NCI-H69 (cell line): ENCODE measurements at places on chromosomes 7 and 10.

DNA sequence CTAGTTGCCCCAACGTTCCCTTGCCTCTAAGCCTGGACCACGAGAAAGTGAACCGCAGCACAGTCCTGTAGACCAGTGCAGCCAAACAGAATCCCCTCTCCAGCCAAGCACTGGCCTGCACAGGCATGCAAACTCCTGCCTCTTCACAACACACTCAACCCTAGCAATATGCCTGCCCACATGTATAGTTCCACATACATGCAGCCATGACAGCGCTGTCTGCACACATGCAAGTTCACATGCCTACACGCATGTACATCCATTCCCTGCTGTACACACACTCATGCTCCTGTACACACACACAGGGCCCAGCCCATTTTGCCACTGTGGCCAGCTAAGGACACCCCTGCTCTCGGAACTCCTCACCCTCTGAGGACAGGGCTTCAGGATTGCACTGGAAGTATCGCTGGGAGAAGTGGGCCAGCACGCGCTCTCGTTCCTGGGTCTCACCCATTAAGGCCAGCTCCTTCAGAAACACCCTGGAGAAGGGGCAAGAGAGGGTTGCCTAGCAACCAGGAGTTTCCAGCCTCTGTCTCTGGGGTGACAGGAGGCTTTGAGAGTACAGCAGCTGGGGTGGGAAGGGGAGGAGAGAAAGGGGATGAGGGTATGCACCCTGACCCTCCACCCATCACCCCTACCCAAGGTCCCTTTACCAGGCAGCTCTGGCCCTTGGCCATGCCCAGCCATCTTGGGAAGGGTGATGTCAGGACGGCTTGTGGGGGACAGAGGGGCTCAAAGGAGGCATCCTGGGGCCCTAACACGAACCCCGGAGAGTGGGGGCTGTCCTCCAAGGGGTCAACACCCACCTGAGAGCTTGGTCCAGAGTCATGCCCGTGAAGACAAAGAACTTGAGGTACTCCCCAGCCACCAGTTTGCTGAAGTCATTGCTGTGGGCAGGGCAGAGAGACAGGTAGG, 7.0 kb downstream of the PSD start:
- no peak for DNase-seq

DNA sequence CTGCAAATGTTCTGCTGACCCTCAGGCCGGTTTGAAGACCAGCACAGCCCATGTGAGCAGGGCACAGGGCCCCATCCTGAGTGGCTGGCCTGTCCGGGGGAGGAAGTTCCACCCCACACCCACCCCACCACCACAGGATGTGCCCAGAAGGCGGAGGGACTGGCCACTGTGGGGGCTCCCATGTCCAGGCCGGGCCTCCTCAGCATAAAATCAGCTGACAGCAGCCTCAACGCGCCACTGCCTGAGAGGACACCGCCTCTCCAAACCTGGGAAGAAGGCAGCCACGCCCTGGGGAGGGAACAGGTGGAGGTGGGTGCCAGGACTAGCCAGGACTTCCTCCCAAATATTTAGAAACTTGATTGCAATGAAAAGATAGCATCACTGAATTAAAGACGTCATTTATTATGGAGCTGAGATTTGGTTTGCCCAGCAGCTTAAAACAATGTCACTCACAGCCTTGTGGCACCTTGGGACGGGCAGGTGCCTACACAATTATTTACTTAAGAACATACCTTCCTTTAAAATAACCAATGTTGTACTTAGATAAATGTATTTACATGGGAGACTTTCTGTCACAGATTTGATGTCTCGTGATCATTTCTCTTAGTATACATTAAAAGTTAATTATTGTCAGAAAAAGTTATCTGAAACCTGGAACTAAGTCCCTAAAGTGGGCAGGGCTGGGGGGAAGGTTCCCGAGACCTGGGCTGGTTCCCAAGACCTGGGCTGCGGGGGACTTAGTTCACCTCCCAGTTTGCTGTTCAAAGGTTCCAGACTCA, 27.3 kb upstream of the FAM20C start:
- no peak for DNase-seq

DNA sequence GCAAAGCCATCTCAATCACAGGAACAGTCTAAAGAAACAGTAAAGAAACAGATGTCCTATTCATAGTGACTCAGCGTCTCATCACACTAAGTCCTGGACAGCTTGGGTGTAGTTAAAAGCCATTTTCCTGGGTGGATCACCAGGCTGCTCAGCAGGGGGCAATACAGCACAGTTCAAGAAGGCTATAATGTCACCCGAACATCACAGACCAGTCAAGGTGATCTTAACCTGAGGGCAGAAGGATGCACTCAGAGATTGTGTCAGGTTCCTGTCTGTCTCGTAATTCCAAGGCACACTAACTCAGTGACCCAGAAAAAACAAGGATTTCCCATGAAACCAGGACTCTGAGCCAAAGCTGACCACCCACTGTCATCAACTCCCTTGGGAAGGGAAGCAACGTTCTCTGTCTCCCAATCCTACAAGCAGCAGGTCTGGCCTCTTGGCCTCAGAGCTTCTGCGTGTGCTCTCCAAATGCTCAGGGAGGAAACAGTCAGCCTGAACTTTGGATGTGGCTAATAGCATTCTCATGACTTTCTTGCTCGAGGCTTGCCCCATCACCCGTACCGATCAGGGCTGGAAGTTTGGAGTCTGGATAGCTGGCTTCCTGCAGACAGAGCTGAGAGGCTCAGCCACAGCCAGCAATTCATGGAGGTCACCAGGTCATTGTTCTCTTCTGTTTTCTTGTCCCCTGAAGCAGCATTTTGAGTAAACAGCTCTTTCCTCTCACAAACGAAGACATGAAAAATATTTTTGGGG, 90.4 kb upstream of the FAM171A1 start:
- DNase-seq: no peak

GRCh38 chr7:79897166-79897565, 237.5 kb upstream of the GNAI1 start:
- no peak for DNase-seq

DNA sequence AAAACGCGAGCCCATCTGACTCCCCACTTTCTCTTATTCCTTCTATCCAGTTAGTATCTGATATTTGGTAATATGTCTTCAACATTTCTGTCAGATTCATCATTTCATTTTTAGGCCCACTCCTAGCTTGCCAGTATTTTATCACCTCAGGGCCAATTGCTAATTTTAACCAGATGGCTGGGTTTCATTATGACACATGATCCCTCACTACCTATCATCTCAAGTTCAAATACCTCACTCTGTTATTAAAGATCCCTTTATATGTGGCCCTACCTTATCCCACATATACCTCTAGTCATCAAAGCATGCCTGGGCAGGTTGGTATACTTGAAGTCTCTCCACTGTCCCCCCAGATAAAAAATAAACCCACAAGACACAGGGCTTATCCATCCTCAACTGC, 104.9 kb downstream of the RNLS start:
- peak; percentile 86 for DNase-seq

DNA sequence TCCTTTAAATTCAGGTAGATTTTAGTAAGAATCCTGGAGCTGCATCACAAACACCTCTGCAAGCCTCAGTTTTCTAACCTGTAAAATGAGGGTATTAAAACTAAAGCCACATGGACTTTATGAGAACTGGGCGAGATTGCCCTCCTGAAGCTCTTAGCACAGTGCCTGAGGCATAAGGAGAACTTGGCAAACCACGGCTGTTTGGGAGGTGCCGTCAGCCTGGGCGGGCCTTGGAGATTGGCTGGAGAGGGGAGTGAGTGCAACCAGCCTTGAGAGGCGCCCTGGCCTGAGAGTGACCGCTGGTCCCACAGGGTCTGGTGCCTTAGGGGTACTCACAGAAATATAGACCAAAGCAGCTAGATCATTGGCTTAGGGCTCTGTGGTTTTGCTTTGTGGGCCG, 5.4 kb upstream of the TNS3 start:
- peak; percentile 89 for DNase-seq

DNA sequence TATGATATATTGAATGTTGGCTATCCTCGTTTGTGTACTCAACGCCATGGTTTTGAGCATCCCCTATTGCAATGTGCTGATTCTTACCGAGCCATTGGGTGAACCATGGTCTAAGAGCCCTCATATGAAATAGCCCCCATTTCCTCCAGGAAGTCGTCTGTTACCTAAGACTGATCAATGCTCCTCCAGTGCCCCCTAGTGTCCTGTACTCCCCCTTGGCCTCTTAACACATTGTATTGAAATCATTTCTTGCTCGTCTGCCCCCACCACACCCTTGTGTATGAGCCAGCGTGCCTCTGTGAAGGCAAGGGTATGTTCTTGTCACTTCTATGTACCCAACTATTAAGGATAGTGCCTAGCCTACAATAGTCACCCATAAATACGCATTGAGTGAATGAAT, 11.2 kb upstream of the SLC35B4 start:
- DNase-seq: peak; percentile 85

GRCh38 chr10:112526139-112526538, 79.1 kb downstream of the VTI1A start:
- no peak for DNase-seq

GRCh38 chr7:22251281-22251680, 105.7 kb downstream of the RAPGEF5 start:
- peak; percentile 86 for DNase-seq

DNA sequence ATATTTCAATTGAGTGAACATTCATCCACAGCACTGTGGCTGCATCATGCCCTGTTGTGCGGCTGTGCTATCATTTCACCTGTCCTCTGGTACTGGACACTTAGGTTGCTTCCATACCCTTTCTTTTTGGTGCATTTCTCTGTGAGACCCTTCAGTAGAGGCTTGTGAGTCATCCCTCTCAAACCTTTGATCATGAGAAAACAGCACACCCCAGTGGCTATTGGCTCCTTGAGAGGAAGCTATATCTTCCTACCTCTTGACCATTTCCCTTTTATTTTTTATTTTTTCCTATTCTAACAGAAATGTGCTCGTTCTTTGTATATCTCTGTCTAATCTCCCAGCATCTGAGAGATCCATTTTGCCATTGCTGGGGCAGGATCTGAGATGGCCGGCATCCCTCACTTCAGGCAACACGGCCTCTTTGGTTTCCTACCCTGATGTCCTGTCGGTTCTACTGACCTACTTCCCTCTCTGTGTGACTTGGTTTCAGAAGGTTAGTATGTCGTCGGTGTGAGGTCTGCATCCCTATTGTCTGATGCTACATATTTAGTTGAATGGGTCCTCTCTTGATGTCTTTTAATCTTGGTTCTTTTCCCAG, 23.8 kb upstream of the PIK3AP1 start:
- peak; percentile 41 for DNase-seq

- DNase-seq: no peak
Observed at GRCh38 chr7:154592388-154592787, 410.5 kb downstream of the PAXIP1 start.

DNA sequence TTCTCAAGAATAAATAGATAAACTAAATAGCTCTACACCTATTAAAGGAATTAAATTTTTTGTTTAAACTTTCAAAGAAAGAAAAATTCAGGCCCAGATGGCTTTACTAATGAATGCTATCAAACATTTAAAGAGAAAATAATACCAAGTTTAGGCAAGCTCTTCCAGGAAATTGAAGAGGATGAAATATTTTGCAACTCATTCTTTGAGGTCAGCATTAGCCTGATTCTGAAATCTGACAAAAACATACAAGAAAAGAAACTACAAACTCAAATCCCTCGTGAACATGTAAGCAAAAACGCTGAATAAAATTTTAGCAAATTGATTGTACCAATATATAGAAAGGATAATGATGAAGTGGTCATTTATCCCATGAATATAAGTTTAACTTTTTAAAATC, 93.4 kb downstream of the RTKN2 start:
- no peak for DNase-seq

- no peak for DNase-seq
Observed at GRCh38 chr10:132631338-132631735, 93.8 kb downstream of the INPP5A start.

DNA sequence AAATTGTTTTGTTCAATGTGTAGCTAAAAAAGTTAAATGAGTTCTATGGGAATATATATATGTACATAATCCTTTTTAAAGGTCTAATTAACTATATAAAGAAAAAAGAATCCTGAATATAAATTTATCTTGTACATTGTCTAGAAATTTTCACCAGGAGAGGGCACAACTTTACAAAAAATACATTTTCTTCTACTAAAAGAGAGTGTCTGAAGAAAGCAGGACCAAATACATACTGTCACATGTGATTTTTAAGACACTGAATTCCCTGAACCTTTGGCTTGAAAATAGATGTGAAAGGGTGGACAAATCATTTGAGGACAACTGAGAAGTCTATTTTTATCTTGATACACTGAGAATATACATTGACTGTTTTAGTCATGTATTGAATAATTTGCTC, 204.3 kb downstream of the DGKB start:
- DNase-seq: peak; percentile 29

DNA sequence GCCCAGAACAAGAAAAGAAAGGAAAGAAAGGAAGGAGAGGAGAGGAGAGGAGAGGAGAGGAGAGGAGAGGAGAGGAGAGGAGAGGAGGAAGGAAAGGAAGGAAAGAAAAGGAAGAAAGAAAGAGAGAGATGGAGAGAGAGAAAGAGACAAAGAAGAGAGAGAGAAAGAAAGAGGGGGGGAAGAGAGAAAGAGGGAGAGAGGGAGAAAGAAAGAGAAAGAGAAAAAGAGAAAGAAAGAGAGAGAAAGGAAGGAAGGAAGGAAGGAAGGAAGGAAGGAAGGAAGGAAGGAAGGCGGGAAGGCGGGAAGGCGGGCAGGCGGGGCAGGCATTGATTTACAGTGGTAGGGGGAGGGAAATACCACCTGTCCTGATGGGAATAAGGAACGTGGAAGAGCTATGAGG, 92.7 kb downstream of the DNAJC1 start:
- no peak for DNase-seq

GRCh38 chr7:28020302-28020940, 160.2 kb downstream of the JAZF1 start:
- peak; percentile 92 for DNase-seq

DNA sequence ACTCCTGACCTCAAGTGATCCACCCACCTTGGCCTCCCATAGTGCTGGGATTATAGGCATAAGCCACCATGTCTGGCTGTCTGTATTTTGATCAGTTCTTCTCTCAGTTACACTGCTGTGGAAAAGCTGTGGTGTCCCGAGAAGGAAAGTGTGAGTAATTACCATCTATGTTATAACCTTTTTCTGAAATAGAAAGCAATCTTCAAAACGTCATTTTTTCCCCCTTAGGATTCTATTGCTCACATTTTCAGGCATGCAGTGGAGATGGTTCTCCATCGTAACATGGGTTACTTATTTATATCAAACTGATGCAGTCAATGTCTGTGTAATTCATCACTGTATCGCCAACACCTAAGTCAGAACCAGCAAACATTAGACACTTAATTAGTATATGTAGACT, 103.5 kb upstream of the FAM3C start:
- no peak for DNase-seq

DNA sequence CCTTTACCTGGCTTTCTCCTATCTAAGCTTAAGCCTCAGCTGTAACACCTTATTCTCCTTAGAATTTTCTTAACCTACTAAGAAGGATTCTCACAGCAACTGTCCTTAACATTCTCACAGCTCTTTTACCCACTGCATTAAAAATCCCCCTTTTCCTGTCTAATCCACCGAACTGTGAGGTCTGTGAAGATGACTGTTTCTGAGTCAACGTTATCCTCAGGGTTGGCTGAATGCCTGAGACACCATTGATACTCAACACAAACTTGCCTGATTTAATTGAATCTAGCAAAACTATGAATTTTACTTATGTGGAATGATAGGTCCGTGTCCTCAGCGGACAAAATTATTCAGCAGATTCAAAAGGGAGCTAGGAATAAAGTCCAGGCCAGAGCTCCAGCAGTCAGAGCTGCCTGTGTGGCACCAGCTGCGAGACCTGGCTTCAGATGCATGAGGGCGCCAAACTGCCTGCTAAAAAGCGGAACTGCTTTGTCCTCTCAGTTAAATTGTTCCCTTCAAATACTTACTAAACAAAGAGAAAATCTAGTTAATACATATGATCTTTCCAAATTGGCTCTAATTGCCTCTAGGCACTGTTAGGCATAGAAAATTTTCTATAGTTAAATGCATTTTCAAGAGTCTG, 33.4 kb upstream of the VWDE start:
- peak; percentile 93 for DNase-seq
